ENCODE measurements at places on chromosomes 4 and X. TPM values are rescaled to one million over a fixed set of nuclear protein-coding genes. Genes with fewer than 3 reads are reported as not detected.

DNA sequence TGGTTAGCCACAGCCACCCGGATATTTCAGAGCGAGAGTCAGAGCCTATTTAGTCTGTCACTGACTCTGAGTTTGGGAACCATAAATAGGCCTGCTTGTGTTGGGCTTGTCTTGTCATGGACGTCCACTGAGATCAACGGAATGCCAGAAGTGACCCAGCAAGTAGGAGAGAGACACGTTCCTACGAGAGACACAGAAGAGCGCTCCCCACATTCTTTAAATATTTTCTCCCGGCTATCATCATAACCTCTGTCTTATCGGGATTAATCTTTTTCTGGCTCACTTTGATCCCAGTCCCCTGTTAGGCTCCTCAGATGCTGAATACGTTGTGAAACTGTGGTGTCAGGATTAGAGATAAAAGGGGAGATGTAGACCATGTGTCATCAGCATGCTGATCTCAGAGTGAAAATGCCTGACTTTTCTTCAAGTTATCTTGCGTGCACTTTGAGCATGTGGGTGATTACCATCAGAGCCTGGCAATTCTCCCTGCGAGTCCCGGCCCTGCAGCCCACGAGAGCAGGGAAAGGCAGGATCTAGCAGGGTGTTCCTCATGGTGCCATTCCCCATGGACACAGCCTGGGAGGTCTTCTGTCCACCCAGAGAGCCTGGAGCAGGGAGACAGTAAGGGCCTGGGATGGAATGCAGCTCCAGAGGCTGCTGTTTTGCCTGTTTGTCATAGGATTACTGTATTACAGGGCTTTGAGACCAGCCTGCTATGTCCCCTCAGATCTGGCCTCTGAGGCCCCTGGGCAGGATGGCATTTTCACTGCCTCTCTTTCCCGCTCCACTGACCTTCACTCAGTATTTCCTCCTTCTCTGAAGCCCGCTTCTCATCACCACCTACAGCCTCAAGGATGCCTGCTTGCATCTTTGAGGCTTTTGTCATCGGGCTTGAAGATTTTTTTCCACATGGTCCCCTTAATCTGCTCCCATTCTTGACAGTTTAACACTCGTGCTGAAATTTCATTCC is 2.8 kb upstream of the TENM3 start:
- no peak for DNase-seq

GRCh38 chr4:98110929-98111328 is 32.3 kb downstream of the STPG2 start:
- DNase-seq: no peak

DNA sequence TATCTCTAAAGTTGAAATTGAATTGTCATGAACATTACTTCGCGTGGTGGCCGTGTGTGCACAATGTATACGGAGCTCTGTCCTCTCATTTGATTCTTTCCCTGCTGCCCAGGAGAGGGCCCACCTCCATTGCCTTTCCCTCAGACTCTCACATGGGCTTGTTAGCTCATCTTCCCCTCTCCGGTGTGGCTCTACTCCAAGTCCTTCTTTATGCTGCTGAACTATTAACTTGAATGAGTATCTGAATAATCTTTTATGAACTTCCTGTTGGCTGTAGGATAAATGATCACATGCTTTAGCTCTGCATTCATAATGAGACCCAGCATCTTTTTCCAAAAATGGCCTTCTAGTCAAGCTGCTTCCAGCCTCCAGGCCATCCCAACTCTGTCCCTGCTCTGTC is 68.8 kb upstream of the CLNK start:
- no peak for DNase-seq

- no peak for DNase-seq
Observed at GRCh38 chr4:125266901-125267604, 47.7 kb upstream of the FAT4 start.

DNA sequence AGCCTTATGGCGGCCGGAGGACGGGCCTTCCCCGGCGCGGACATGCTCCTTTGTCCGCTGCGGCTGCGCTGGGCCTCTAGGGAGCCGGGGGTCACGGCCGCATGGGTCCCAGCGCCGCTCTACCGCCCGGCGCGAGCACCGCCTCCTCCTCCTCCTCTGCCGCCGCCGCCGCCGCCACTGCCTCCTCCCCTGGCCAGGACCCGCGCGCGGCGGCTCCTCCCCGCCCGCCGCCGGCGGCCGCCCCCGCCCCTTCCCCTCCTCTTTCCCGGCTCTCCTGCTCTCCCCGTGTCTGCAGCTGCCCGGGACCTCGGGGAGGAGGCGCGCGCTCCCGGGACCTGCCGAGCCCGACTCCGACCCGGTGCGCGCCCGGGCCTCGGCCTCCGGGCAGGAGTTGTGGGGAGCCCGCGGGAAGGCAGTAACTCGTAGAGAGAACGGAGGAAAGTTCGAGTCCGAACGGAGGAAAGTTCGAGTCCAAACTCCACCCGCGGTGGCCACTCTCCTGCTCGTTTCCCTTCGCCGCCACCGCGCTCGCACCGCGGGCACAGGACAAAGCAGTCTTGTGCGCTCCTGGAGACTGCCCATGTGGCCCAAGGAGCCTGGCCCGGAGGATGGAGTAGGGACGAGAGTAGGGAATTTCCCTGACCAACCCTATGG is at the start of gene ADGRA3:
Gene ADGRA3, minus strand, starts transcription at position 179 of the 654 bp plus-strand sequence. CDS start 282 bp downstream, outside the sequence.
- peak; percentile 9 for DNase-seq

GRCh38 chr4:11271263-11271662 is 157.4 kb downstream of the HS3ST1 start:
- DNase-seq: no peak

DNA sequence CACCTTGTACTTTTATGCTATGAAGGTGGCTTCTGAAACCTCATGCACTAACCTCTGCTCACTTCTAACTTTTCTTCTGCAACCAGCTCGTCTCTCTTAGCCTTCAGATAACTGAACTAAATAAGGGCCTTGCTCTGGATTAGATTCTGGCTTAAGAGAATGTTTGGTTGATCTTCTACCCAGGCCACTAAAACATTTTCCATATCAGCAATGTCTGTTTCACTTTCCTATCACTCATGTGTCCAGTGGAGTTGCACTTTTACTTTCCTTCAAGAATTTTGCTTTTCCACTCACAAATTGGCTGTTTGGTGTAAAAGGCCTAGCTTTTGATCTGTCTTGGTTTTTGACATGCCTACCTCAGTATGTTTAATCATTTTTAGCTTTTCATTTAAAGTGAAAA is 105.8 kb downstream of the KCTD8 start:
- DNase-seq: no peak

DNA sequence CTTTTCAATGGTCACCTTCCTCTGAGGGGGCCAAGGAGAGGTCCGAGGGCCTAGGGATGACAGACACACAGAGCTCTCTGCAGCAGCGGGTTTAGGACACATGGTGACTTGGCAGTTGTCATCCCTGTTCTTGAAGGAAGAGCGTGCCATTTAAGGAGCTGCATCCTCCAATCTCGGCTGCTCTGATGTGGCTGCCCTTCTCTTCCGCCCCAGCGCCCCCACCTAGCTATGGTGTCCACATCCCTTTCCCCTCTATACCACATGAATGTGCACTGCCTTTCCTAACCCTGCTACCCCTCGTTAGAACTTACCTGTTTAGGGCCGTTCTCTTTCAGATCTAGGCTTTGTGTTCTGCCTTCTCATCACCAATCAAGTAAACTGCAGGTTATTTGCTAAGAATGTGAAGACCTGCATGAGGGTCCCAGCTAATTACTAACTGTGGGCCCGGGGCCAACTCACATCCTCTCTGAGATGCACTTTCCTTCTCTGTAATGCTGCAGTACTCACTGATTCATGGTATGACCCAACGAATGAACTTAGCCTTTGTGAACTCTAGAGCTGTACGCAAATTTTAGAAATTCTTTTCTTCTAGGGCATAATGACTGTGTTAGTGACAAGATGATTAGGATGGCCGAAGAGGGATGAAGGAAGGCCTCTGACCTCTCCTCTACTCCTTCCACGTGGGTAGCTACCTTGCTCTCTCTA is 38.2 kb downstream of the CHST7 start:
- DNase-seq: no peak

- DNase-seq: no peak
Observed at GRCh38 chrX:121150217-121150616, 102.8 kb downstream of the GLUD2 start.

DNA sequence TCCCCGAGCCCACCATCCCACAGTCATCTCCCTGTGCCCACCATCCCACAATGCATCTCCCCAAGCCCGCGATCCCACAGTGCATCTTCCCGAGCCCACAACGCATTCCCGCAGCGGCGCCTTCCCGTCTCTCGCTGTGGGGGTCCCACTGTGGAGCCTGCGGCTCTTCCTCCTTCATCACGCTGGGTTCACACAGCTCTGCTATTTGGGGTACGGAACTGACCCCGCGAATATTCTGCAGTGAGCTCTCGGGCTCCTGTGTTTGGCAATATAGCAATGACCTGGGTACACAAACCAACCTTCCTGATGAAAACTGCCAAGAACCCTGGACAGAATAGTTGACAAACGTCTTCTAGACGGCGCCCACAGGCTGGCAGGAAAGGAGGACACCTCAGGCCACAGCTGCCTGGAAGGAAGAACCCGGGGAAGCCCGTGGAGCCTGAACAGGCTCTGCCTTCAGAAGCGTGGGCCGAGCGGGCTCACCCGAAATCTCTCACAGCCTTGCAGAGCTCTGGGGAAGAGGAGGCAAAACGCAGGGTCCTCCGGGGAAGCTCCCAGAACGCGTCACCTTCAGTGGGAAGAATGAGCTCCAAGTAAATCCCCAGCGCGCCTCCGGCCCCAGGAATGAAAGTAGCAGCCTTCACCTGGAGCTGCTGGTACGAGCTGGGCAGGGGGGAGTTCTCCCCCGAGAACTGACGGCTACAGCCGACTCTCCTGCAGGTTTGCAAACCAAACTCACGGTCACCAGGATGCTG is 22.9 kb downstream of the PPP2R3B start:
- DNase-seq: no peak

Gene CDX4
- not detected for total RNA-seq

Gene GLRA3
- not detected for total RNA-seq

Gene CXCL11
- total RNA-seq: not detected

Data from thoracic aorta (tissue), 2 donors.